ENCODE measurements at places on chromosomes 6 and 20. TPM values are rescaled to one million over a fixed set of nuclear protein-coding genes. Genes with fewer than 3 reads are reported as not detected.

TINAG gene
- not detected for polyA plus RNA-seq

GRCh38 chr6:37177077-37177934, 7.4 kb downstream of the PIM1 start:
- peaks cover 78% of the 10 kb centered on the region for H3K4me1 ChIP-seq
- DNase-seq = no peak
- no peak overlapping the region for H3K4me3 ChIP-seq

AP5S1 gene
- 18.4 TPM for polyA plus RNA-seq

BHLHE23 gene
- not detected for polyA plus RNA-seq

GMEB2 gene
- 14.8 TPM for polyA plus RNA-seq

GRCh38 chr6:118469468-118469867, 78.6 kb upstream of the PLN start:
- no peak overlapping the region for H3K4me3 ChIP-seq
- H3K36me3 ChIP-seq = peaks cover 29% of the 10 kb centered on the region
- DNase-seq = no peak
- H3K27me3 ChIP-seq = no peaks in the 10 kb centered on the region

DNA sequence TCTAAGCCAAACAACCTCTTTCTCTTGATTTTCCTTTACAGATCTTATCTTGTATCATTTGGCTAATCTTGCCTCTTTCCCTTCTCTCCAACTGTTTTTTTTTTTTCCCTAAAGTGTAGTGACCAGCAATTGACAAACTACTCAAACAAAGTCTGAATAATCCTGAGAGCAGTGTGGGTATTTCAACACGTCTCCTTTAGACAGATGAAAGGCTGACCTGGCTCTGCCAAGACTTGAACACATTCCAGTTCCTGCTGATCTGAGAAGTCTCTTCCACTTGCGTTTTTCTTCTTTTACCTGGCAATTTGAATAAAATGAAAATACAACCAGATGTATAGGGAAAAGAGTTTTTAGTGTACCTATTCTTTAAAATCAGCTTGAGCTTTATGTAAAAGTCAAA, 168.4 kb downstream of the GJA10 start:
- DNase-seq = no peak
- H3K4me1 ChIP-seq = peaks cover 16% of the 10 kb centered on the region
- H3K27me3 ChIP-seq = no peaks in the 10 kb centered on the region
- peaks cover 14% of the 10 kb centered on the region for H3K36me3 ChIP-seq
- no peak overlapping the region for H3K27ac ChIP-seq
- no peak overlapping the region for H3K4me3 ChIP-seq

RSPH4A gene
- polyA plus RNA-seq = not detected

EPPIN gene
- not detected for polyA plus RNA-seq

DNA sequence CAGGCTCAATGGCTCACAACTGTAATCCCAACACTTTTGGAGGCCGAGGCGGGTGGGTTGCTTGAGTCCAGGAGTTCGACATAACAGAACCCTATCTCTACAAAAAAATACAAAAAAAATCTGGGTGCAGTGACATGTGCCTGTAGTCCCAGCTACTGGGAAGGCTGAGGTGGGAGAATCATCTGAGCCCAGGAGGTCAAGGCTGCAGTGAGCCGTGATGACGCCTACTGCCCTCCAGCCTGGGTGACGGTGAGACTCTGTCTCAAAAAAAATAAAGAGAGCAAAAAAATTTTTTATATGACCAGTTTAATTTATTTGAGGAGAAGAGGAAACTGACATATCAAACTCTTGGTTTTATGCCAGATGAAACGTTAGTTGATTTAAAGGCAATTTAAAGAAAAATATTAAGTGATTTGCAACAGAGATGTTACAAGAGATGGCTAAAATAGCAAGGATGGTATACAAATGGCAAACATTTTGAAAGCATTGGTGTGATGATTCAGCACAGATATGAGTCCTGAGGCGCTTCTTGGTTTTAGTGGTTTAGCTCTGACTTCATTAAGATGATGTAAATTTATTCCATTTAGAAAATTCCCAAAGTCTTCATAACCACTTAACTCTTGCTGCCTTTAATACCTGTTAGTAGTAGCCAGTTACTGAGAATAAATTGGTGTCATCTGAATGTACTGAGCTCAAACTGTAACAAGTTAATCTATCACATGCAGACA, 17.7 kb downstream of the GTF2H5 start:
- no peak overlapping the region for H3K4me3 ChIP-seq
- no peaks in the 10 kb centered on the region for H3K4me1 ChIP-seq
- no peak for DNase-seq

SPDEF gene
- polyA plus RNA-seq = not detected

GRCh38 chr6:119109654-119110325, 31.3 kb upstream of the FAM184A start:
- no peak overlapping the region for H3K4me3 ChIP-seq
- no peak overlapping the region for H3K27ac ChIP-seq
- no peak for DNase-seq
- peaks cover 9% of the 10 kb centered on the region for H3K4me1 ChIP-seq
- H3K27me3 ChIP-seq = no peaks in the 10 kb centered on the region

LZTS3 gene
- 0.35 TPM for polyA plus RNA-seq

GRCh38 chr20:17786221-17786718, 86.5 kb downstream of the BANF2 start:
- no peaks in the 10 kb centered on the region for H3K36me3 ChIP-seq
- H3K4me3 ChIP-seq = no peak overlapping the region
- H3K27me3 ChIP-seq = no peaks in the 10 kb centered on the region
- no peak overlapping the region for H3K27ac ChIP-seq

NOX3 gene
- polyA plus RNA-seq = not detected

ZCCHC3 gene
- 14.1 TPM for polyA plus RNA-seq

DNA sequence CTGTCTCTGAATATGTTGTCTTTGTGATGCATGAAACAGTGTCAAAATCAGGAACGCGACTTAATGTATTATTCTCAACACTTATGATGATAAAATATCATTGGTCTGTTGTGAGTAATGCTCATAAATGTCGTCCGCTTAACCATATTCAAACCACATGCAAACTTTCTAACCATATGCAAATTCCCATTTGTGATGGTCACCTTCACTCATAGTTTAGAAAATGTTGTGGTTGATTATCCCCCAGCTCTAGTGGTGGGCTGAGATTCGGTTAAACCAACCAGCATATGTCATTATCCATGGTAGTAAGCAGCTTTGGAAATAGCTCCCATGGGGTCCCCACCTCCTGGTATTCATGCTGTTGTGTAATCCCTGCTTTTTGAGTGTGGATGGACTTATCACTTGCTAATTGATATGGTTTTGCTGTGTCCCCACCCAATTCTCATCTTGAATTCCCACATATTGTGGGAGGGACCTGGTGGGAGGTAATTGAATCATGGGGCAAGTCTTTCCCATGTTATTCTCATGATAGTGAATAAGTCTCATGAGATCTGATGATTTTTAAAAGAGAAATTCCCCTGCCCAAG, 360.0 kb upstream of the TSHZ2 start:
- H3K27me3 ChIP-seq = no peaks in the 10 kb centered on the region
- DNase-seq = no peak
- H3K4me3 ChIP-seq = no peak overlapping the region
- no peak overlapping the region for H3K27ac ChIP-seq
- H3K4me1 ChIP-seq = no peaks in the 10 kb centered on the region

DNA sequence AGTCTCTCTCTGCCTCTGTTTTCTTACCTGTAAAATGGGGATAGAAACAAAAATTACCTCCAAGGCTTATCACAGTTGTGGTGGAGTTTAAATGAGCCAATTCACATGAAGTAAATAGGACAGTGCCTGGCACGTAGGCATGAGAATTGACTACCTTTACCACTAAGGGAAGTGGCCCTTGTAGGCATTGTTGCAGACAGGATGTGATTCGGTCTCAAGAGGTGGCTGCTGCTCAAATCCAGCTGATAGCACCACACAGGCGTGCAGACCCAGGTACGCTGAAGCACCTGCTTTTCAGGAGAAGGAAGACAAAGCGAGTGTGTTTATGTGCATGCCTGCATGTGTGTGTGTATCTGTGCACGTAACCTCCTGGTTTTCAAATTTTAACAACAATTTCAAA, 108.6 kb downstream of the EYA2 start:
- H3K27ac ChIP-seq = no peak overlapping the region
- no peak overlapping the region for H3K4me3 ChIP-seq
- H3K27me3 ChIP-seq = no peaks in the 10 kb centered on the region

SPATS1 gene
- polyA plus RNA-seq = not detected

- H3K27me3 ChIP-seq = no peaks in the 10 kb centered on the region
Observed at GRCh38 chr20:37081717-37082289, 14.0 kb downstream of the RBL1 start.

UBE2V1 gene
- polyA plus RNA-seq = 176 TPM

DNAAF9 gene
- 1.4 TPM for polyA plus RNA-seq

DNA sequence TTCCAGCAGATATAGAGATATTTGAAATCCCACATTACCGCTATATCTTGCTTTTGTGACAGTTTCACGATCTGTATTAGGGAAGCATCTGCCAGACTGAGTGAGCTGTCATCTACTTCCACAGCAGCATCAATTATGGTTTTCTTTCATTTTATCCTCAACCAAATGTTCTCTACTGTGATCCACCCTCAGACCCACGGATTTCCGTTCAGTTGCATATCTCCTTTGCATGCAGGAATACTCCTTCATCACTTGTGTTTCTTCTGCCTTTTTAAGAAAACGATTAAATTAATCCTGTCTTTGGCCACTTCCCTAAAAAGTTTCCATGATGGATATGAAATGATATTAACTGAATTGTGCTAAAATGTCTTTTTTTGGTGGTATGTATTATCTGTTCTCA, 262.1 kb upstream of the ADGRB3 start:
- no peak for DNase-seq
- no peaks in the 10 kb centered on the region for H3K4me1 ChIP-seq
- H3K27me3 ChIP-seq = no peaks in the 10 kb centered on the region
- H3K27ac ChIP-seq = no peak overlapping the region
- H3K36me3 ChIP-seq = no peaks in the 10 kb centered on the region

- no peaks in the 10 kb centered on the region for H3K27me3 ChIP-seq
- H3K4me3 ChIP-seq = no peak overlapping the region
Observed at GRCh38 chr20:8265588-8265987, 133.5 kb downstream of the PLCB1 start.

- H3K36me3 ChIP-seq = no peaks in the 10 kb centered on the region
- no peak overlapping the region for H3K4me3 ChIP-seq
- H3K4me1 ChIP-seq = no peaks in the 10 kb centered on the region
- no peaks in the 10 kb centered on the region for H3K27me3 ChIP-seq
- no peak overlapping the region for H3K27ac ChIP-seq
Observed at GRCh38 chr20:33516882-33517281, 27.0 kb downstream of the CBFA2T2 start.

DNA sequence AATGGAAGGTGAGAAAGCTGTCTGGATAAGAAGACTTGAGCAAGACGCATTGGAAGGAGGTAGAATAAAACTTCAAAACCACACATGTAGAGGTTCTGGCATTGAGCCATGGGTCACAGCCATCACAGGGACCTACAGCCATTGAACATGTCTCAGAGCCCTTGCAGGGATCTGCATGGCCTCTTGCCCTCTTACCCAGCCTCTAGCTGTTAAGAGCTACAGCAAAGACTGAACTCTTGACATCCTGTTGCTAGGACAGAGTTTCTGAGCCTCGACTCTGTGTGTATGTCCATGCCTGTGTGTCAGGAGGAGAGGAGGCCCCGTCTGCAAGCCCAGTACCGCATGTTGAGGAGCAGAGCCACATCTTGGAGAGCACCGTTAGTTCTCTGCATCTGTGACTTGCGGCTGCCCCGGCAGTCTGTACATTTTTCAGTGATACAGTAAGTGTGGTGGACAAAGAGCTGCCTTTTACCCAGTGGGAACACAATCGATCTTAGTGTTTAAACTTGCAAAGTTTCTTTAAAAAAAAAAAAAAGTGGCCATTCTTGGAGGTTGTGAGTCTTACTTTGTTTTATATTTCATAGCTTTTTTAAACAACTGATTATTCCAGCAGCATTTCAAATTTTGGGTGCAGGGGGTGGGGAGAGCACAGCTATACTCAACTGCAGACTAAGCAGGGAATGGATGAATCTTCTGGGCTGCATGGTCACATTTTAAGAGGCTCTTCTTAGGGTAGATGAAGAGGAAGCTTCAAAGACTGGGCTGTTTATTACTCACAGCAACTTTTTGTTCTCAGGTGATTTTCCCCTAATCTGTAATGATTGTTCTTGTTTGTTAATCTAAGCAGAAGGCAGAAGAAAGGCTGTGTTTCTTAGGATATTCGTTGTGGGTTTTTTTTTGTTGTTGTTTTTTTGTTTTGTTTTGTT, 88.5 kb downstream of the TBC1D7 start:
- no peak overlapping the region for H3K4me3 ChIP-seq
- H3K27ac ChIP-seq = no peak overlapping the region
- H3K36me3 ChIP-seq = no peaks in the 10 kb centered on the region
- H3K27me3 ChIP-seq = no peaks in the 10 kb centered on the region

DNA sequence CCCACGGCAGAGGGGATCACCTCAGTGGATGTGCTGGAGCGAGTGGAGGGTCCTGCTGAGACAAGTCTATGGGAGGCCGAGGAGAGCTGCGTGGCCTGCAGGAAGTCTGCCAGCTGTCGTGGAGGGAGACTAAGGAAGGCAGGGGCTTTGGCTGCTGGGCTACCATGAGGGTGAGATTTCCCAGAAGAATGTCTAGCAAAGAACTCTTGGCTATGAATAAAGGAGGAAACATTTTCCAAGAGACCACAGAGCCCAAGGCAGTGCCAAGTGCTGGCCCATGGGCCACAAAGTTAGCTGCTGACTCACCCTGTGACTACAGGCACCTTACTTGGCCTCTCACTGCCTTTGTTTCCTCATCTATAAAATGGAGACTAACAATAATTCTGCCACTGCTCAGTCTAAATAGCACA, 73.4 kb downstream of the PRDM1 start:
- H3K36me3 ChIP-seq = no peaks in the 10 kb centered on the region
- DNase-seq = no peak
- H3K27me3 ChIP-seq = no peaks in the 10 kb centered on the region
- H3K27ac ChIP-seq = no peak overlapping the region
- H3K4me3 ChIP-seq = no peak overlapping the region

LRRC1 gene
- polyA plus RNA-seq = 1.6 TPM

HCRTR2 gene
- polyA plus RNA-seq = not detected

GRCh38 chr6:84768442-84769174, 4.2 kb upstream of the TBX18 start:
- H3K36me3 ChIP-seq = no peaks in the 10 kb centered on the region
- no peak overlapping the region for H3K27ac ChIP-seq
- DNase-seq = no peak
- no peak overlapping the region for H3K4me3 ChIP-seq
- peaks cover 16% of the 10 kb centered on the region for H3K27me3 ChIP-seq

DNA sequence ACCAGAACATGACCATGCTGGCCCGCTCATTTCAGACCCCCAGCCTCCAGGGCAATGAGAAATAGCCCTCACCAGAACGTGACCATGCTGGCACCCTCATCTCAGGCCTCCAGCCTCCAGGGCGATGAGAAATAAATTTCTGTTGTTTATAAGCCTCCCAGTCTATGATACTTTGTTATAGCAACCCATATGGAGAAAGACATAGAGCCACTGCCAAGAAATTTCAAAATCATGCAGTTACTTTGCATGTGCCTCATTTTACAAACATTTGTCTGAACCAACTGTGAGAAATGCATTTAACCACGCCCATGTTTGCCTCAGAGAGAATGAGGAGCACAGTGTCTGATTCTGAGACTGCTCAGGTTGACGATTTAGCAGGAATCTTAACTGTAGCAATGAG, 15.5 kb downstream of the CYP39A1 start:
- no peak overlapping the region for H3K4me3 ChIP-seq
- H3K36me3 ChIP-seq = no peaks in the 10 kb centered on the region
- no peaks in the 10 kb centered on the region for H3K27me3 ChIP-seq
- DNase-seq = no peak
- no peaks in the 10 kb centered on the region for H3K4me1 ChIP-seq

CTAGE9 gene
- not detected for polyA plus RNA-seq

- H3K4me3 ChIP-seq = no peak overlapping the region
- no peak for DNase-seq
- H3K36me3 ChIP-seq = no peaks in the 10 kb centered on the region
- H3K27me3 ChIP-seq = no peaks in the 10 kb centered on the region
- H3K4me1 ChIP-seq = no peaks in the 10 kb centered on the region
Observed at GRCh38 chr20:16004108-16004854, 569.0 kb downstream of the KIF16B start.
